ENCODE measurements at places on chromosomes 7 and 10.
A peak's percentile ranks its signal among the peaks of the same experiment; 100 is the strongest.

GRCh38 chr10:29471544-29471859 is 163.3 kb downstream of the SVIL start:
- DNase-seq: no peak

- no peak for DNase-seq
These were observed 51.2 kb upstream of the ANAPC16 start for GRCh38 chr10:72164617-72165016.

- DNase-seq: no peak
These were observed 3.8 kb downstream of the MINDY3 start for GRCh38 chr10:15856328-15857015.

GRCh38 chr10:122460891-122461293 is 461 bp upstream of the HTRA1 start:
- no peak for DNase-seq

GRCh38 chr10:69938541-69938991 is 114.1 kb upstream of the MACROH2A2 start:
- no peak for DNase-seq

- no peak for DNase-seq
These were observed 361.1 kb downstream of the GLRX3 start for GRCh38 chr10:130497056-130498010.

GRCh38 chr10:92011560-92012214 is 88.1 kb downstream of the BTAF1 start:
- DNase-seq: no peak

GRCh38 chr7:94660006-94660405 is 4.1 kb upstream of the SGCE start:
- no peak for DNase-seq

GRCh38 chr7:35474100-35474499 is 220.2 kb upstream of the TBX20 start:
- DNase-seq: no peak

GRCh38 chr10:106571192-106571946 is 593.1 kb downstream of the SORCS1 start:
- no peak for DNase-seq

GRCh38 chr7:36943591-36944435 is 219.5 kb upstream of the AOAH start:
- no peak for DNase-seq

GRCh38 chr7:132771301-132771730 is 195.0 kb upstream of the PLXNA4 start:
- DNase-seq: peak; percentile 62

DNA sequence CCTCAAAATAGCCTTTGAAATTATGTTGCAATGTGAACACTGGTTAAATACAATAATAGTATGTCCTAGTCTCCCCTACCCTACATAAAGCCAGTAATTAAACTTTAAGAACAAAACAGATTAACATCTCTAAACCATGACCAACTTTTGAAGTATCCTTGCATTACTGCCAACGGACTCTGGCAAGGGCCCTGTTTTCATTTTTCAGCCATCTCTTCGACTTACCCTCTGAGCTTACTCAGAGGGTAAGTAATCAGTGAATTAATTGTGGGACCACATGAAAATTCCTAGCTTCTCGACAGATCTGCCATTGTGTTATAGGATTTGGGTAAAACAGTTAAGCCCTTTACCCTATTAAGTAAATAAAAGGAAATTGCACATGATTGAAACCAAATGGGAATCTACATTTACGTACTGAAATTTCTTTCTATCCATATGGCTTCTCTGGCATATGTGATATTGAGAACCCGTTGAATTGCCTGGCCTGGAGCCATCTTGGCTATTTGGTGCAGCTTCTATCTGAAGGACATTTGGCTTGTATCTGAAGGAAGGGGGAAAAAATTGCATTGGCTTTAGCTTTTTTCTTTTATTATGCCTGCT is 39.6 kb downstream of the DYNC1I1 start:
- DNase-seq: no peak

- no peak for DNase-seq
These were observed 176.0 kb upstream of the MYO3A start for GRCh38 chr10:25758041-25758457.

DNA sequence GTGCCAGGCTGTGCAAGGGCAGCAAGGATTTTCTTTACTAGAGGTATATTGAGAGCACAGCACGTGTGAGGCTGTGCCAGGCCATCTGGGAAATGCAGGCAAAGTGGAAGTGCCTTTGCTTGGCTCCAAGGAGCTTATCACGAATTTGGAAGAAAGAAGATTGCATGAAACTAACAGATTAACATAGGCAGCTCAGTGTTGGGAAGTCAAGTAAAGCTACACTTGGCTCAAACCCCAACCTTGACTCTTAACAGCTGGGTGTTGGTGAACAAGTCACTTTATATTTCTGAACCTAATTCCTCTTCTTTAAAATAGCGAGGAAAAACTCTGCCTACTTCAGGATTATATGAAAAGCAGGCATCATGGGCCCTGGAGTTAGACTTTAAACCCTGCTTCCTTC is 105.2 kb downstream of the PLCE1 start:
- DNase-seq: no peak

GRCh38 chr10:119005362-119006043 is 24.0 kb upstream of the NANOS1 start:
- no peak for DNase-seq

GRCh38 chr7:63030061-63030460 is 968.6 kb upstream of the ZNF722 start:
- no peak for DNase-seq

DNA sequence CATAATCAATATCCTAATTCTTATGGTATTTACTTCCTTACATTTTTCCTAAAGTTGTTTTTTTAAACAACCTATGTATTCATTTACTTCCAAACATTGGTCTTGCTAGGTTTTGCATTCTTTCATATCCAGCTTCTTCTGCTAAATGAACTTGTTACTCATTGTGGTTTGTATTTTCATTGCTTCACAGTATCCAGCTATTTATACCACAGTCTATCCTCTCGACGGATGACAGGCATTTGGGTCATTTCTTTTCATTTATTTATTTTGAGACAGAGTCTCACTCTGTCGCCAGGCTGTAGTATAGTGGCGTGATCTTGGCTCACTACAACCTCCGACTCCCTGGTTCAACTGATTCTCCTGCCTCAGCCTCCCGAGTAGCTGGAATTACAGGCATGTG is 66.8 kb downstream of the CCDC6 start:
- no peak for DNase-seq

GRCh38 chr7:110130669-110131068 is 960.3 kb upstream of the LRRN3 start:
- no peak for DNase-seq

DNA sequence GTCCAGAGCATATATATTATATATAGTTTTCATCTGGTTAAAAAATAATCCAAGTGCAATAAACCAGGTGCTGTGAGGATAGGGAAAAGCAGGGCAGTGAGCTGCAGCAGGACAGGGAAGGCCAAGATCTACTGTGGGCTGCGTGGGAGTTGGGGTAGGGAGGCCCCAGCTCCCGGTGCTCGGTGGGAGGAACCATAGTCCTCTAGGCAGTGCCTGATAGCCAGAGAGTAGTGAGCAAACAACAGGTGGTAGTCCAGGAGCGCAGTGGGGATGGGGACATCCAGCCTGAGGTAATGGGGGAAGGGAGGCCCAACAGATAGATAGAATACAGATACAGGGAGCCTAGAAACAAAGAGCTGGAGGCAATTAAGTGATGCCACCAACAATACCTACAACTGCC is 4.1 kb upstream of the BMPR1A start:
- DNase-seq: no peak

- no peak for DNase-seq
These were observed 346.1 kb upstream of the ANKRD30A start for GRCh38 chr10:36779238-36779846.

GRCh38 chr10:4270116-4270515 is 485.1 kb upstream of the KLF6 start:
- DNase-seq: no peak

DNA sequence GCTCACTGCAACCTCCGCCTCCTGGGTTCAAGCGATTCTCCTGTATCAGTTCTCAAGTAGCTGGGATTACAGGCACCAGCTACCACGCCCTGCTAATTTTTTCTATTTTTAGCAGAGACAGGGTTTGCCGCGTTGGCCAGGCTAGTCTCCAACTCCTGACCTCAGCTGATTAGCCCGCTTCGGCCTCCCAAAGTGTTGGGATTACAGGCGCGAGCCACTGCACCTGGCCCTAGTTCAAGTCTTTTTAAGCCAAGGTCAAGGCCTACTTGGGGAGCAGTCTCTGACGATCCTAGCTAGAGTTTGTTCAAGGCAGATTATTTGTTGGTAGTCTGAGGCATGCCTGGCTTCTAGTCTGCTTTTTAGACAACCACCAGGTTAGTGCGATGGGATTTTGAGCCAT is 709.5 kb upstream of the COBL start:
- no peak for DNase-seq

DNA sequence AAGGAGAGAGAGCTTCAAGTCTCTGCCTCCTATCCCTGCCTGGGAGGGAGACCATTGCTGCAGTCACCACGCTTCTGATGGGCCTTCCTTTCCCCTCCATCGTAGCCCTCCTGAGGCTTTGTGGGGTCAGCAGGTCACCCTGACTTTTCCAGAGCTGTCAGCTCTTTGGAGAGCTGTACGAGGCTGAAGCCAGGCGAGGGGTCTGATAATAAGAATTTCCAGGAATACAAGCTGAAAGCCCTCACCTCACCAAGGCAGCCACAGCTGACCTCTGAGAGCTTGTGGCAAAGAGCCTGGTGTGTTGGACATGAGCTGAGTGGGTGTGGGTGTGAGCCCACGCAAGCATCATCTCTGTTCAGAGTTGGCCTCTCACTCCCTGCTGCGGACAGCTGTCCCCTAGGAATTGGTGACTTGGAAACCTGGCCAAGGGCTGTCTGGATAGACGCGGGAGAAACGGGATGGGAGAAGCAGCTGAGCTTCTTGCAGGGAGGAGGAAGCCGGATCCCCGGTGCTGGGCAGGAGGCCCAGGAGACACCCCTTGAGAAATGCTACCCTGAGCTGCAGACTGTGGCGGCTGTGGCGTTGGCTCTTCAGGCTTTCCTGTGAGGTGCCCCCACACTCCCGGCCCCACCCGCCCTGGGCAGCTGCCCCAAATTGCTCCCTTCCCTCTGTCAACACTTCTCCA is 122.1 kb upstream of the BTBD16 start:
- DNase-seq: no peak

DNA sequence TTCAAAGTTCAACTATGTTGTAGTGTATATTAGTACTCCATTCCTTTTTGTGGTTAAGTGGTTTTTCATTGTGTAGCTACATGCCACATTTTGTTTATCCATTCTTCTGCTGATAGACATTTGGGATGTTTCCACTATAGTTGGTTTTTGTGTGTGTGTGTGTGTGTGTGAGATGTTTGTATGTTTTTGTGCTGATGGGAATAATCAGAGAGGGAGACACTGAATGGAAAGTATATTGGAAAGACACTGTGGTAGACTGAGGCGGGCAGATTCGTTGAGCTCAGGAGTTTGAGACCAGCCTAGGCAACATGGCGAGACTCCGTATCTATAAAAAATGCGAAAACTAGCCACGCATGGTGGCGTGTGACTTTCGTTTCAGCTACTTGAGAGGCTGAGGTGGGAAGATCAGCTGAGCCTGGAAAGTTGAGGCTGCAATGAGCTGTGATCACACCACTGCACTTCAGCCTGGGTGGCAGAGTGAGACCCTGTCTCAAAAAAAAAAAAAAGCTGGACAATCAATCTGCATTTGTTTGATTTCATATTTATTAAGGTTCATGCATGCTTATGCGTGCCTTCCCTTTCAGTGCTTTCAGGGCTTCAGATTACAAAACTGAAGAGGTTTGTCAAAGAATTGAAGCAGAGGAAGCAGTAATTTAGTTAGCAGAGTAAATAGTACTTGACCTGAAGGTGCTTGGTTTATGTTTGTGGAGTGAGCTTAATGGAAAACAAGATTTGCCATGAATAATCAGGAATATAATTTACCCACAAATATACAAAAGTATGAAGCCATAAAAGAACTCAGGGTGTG is 14.7 kb downstream of the SEC24C start:
- DNase-seq: no peak

GRCh38 chr10:70404787-70405036 is 767 bp downstream of the EIF4EBP2 start:
- no peak for DNase-seq

GRCh38 chr10:91672021-91672608 is 39.2 kb upstream of the PPP1R3C start:
- no peak for DNase-seq

- peak; percentile 42 for DNase-seq
These were observed 149.3 kb downstream of the ELFN1 start for GRCh38 chr7:1819259-1819841.

DNA sequence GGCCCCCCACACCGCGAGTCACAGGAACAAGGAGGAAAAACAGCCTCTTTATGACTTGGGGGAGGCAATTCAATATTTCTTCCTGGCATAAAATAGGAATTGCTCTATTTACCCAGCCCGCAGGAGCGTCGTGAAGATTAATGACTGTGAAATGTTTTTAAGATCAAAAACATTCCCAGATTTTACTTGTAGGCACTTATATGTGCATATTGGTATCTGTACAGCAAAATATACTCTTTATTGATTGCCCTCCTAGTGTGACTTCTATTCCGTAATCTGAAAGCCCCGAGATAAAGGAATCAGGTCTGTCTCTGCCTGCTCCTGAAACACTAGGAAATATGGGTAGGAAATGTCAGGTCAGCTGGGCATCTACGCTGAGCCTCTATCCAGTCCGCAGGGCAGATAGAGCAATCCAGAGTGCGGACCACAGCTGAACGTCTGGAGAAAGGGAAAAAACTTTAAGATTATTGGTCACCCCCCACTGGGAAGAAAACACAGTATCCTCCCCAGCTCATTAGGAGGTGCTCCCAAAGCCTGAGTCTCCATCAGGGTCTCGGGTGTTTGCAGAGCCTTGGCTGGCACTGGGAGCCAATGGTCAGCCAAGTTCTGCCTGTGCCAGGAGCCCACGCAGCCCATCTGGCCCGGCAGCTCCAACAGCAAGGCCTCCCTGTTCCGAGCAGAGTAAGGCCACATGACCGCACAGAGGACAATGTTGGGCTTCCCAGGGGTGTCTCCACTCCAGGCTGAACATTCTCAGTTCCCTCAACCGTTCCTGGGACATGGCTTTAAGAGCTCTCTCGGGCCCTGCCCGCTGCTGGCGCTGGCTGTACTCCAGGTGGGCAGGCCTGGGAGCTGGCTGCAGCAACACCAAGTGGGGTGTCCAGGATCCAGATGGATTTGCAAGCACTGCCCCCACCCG is 7.7 kb downstream of the CTBP2 start:
- DNase-seq: no peak

DNA sequence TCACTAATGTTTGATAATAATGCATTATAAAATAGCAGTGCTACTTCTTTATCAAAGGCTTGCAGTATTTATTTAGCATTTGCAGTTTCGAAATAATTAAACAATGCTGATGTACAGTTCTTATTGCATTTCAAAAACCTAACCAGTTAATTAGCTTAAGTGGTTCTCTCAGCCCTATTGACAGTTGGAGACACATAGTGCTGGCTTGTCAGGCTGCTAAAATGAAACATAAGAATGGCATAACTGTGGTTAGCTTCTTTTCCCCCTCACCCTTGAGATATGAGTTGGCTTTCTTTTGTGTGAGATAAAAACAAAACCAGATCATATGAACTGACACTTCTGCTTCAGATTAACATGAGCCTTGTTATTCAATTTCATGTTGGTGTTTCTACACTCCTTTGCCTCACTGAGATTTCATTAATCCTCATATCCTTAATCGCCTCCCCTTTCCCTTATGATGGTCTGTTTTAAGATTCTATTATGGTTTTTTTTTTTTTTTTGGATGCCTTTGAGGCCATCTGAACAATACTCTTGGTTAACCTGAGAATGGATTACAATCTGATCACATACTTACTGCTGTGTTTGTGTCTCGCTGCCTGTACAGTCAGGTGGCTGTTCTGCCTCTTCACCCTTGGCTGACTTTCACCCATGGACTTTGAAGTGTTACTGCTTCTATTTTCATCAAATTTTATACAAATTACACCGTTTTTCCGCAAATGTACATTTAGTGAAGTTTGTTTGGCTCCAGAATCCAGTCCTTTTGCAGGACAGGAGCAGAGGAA is 108.0 kb downstream of the SDK1 start:
- DNase-seq: no peak
